ENCODE measurements at places on chromosomes 12 and 14.
A peak's percentile ranks its signal among the peaks of the same experiment; 100 is the strongest.

GRCh38 chr12:11837216-11837934 lies 187.9 kb downstream of the ETV6 start:
- no peak for DNase-seq

DNA sequence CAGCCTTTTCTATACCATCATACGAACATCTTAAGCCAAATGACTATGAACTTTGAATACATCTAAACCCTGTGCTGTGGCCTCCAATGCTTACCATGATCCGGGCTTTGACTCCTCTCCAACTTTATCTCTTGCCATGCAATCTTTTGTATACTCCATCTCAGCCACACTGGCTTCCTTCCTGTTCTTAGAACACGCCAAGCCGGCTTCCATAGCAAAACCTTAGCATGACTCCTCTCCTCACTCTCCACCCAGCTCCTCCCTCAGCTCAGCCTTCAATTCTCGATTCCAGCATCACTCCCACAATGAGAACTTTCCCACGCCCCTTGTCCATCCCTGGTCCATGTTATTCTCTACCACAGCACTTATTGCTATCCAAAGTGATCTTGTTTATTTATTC lies 228.3 kb downstream of the NTF3 start:
- no peak for DNase-seq

DNA sequence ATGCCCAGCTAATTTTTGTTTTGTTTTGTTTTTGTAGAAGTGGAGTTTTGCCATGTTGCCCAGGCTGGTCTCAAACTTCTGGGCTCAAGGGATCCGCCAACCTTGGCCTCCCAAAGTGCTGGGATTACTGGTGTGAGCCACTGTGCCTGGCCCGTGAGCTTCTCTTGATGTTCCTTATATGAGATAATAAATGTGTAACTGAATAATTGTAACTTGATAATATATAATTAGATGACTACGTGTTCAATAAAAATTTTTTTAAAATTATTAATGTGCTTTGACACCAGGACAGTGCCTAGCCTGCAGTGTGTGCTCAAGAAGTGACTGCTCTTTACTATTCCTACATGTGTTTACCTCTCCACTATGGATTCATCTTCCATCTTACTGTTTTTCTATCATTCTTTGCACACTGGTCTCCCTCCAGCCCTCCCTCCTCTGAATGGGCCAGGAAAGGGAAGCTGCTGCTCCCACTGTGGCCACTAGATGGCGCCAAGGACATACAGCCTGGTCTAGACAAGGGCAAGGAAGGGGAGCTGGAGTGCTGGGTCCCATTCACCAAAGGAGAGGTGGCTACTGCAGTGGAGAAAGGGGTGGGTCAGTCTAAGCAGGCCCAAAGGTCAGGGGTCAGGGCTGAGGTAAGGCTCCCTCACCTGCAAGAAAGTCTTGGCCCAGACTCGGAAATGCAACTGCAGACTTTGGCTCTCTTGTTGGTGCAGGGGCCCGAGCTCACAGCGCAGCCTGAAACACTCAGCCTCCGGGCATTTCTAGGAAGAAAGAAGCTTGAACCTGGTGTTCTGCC lies 14.7 kb upstream of the ZNF385A start:
- peak; percentile 77 for DNase-seq

DNA sequence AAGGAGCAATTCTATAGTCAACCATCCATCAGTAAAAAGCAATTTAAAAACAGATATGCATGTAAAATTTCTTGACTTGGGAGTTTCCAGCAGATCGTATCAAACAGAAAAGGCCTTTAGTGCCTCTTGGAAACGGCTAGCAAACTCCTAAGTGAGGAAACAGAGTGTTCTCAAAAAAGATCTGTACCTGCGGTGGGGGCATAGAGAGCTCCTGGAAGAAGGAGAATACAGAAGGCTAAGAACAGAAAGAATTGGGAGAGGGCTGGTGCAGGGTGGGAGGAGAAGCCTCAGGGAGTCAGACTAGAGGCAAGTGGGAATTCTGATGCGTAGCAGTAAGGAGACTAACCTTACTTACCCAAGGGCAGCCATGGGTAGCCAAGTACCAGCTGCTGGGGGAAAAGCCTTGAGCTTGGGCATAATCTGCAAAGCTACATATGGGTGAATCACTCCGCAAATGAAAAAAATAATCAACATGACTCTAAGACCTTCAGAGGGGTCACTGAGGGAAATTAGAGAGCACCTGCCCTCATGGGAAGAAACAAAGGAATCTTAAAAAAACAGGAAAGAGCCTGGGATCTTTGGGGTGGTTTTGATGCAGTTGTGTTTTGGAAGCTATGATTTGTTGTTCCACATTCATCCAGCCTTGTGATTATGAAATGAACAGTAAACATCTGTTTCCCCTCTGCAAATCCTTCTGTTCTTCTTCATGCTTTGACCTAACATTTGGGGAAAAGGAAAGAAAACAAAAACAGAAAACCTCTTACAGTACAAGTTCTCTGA lies 10.4 kb downstream of the RHOJ start:
- no peak for DNase-seq

DNA sequence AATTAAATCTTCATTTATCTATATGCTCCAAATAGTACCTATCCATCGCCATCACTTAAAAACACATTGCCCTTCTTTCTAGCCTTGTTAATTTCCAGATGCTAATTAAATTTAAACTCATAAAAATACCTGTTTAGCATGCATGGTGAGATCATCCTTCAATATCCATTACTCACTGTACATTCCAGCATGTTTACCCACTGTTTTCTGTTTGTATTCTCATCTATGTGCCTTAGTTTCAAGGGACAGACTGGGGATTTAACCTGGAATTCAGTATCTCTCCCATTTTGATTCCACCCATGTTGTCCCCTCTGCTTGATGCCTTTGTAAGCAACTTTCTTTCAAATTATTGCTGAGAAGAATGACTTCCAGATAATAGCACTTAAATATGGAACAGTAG lies 208.0 kb downstream of the SPTSSA start:
- no peak for DNase-seq

- DNase-seq, result no peak
These were observed 157.0 kb downstream of the ASCL1 start for GRCh38 chr12:103114296-103115055.

DNA sequence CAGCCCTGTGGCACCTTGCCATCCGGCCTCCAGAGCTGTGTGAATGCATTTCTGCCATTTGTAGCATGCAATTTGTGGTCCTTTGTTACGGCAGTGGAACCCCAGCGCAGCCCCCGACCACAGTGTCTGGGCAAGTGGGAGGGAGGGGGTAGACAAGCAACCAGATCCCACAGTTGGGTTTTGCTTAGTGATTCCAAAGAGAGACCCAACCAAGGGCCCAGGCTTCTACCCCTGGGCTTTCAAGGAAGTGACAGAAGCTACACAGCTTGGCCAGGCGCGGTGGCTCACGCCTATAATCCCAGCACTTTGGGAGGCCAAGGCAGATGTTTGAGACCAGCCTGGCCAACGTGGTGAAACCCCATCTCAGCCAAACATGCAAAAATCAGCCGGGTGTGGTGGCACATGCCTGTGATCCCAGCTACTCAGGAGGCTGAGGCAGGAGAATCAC lies 17.8 kb downstream of the ZBTB42 start:
- no peak for DNase-seq

DNA sequence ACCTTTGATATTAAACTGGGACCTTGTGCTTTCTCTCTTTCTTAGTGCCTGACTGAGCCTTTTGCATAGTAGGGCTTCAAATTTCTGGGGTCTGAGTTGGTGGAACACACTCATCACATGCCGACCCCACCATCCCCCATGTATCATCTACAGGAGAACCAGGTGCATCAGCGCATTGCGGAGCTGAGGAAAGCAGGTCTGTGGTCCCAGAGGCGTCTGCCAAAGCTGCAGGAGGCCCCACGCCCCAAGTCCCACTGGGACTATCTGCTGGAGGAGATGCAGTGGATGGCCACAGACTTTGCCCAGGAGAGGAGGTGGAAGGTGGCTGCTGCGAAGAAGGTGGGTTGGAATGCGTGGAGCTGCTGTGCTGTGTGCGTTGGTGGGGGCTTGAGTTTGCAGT lies 37.8 kb downstream of the EP400 start:
- DNase-seq, result no peak

- no peak for DNase-seq
These were observed 10.8 kb downstream of the VTI1B start for GRCh38 chr14:67663633-67664032.

GRCh38 chr12:27158297-27158696 lies 75.9 kb upstream of the C12orf71 start:
- no peak for DNase-seq

DNA sequence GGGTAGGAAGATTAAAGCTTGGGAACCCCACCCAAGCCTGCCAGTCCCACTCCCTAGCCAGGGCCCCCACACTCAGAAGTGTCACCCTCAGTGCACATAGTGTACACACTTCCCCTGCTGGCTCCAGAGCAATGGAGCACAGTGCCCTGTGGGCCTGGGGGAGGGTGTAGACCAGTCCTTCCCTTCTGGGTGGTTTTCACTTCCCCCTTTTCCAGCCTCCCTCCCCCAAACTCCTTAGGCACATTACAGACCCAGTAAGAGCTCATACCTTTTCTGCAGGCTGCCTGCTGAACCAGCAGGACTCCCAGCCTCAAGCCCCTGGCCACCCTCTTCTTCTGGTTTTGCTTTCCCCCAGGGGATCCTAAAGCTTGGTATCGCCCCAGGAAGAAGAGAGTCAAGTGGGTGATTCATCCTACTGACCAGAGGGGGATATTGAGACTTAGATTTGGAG lies at the start of gene ZNF385A:
ZNF385A (minus strand) TSS at position 143 of the 451 bp plus-strand sequence. CDS start 219 bp downstream, outside the sequence.
- no peak for DNase-seq

DNA sequence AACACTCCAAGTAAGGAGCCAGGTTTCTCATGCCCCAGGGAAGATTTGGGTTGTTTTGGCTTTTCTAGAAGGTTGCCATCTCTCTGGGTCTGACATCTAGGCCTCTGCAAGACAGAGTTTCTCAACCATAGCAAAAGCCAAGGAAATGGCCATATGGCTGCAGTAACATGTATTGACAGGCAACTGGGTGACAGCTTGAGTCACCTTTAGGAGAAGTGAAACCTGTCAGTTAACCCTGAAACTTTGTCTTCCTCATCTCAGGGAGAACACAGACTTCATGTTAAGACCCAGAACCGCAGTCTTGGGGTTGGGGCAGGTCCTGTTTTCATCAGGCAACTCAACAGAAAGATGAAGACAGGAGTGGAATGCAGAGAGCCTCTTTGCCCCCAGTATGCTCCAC lies 46.0 kb upstream of the PLBD1 start:
- no peak for DNase-seq

GRCh38 chr14:101808020-101808641 lies 46.6 kb downstream of the PPP2R5C start:
- no peak for DNase-seq

- DNase-seq, result no peak
These were observed 4.5 kb downstream of the C1QL4 start for GRCh38 chr12:49332441-49332861.

DNA sequence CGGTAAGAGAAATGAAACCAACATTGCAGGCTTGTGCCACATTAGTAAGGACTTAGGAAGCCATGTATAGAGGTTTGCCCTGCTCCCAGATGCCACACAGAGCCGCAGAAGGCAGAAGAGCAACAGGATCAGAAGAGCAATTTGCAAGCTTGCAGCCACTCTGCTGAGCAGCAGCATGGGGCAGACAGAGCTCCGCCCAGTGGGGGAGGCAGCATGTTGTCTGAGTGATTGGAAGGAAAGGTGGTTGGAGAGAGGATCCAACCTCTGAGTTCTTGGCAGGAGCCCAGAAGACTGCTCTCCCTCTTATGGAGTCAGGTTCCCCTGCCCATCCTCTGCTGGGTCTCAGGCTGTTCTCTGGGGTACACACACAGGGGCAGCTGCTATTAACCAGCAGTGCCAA lies 2.3 kb upstream of the KRT6A start:
- peak; percentile 78 for DNase-seq

DNA sequence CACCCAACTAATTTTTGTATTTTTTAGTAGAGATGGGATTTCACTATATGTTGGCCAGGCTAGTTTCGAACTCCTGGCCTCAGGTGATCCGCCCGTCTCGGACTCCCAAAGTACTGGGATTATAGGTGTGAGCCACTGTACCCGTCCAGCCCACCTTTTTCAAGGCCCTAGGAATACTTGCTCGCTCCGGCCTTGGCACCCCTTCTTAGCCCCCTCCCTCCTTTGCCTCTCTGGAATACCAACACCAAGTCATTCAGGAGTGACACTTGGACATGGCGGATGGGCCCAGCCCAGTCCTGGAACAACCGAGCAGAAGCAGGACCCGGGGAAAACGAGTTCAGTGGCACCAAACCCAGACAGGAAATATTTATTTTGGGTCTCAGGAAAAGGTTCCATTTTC lies 29.1 kb downstream of the PLEKHG3 start:
- no peak for DNase-seq

DNA sequence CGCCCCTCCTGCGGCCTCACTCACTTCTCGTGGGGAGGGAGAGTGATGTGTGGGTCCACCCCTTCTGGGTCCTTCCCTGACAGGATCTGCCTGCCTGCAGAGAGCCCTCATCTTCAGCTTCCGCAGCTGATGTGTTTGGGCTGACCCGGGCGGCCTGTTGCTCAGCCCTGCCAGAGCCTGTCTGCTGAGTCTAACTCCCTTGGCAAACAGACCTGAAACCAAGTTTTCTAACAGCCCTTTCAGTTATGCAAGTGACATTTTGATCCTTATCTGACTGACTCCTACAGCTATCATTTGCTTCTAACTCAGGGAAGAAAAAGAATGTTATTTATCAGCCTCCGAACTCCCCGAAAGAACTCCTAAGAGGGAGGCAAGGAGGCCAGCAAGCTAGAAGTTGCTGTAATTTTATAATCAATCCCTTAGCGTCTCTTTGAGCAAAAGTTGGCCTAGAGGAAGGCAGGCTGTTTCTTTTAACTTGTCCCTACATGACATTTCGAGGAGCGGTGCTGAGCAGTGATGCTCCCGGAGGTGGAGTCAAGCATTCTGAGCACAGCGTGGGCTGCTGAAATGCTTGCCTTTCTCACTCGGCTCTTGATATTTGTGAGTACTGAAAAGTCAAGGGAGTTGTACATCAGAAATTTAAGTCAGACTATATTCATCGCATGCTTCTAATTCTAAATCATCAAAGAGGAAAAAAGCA lies 31.5 kb upstream of the CACNA2D4 start:
- DNase-seq, result no peak

GRCh38 chr12:32502693-32503502 lies 103.5 kb downstream of the FGD4 start:
- no peak for DNase-seq

GRCh38 chr14:50233166-50233950 lies 2.0 kb upstream of the SOS2 start:
- DNase-seq, result no peak

DNA sequence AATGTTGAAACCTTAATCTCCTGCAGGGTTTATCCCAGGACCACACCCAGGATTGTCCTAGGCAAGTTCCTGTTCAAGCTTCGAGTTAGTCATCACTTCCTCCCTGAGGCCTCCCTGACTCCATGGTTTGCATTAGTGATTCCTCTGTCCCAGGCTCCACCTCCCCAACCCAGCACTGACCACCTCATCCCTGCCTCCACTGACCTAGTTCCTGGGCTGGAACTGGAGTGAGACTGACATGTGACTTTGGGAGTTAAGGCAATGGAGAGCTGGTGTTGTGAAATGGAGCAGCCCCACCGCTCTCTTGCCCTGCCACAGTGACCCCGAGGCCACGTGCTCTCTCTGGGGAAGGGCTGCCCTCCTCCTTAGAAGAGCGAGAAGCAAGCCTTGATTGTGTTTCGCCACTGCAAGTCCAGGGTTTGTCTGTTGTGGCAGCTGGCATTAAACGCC lies 15.8 kb upstream of the DTX1 start:
- DNase-seq, result no peak
